ENCODE measurements at places on chromosomes 13 and 19. TPM values are rescaled to one million over a fixed set of nuclear protein-coding genes. Genes with fewer than 3 reads are reported as not detected.

The CEACAM8 gene
- not detected for total RNA-seq

DNA sequence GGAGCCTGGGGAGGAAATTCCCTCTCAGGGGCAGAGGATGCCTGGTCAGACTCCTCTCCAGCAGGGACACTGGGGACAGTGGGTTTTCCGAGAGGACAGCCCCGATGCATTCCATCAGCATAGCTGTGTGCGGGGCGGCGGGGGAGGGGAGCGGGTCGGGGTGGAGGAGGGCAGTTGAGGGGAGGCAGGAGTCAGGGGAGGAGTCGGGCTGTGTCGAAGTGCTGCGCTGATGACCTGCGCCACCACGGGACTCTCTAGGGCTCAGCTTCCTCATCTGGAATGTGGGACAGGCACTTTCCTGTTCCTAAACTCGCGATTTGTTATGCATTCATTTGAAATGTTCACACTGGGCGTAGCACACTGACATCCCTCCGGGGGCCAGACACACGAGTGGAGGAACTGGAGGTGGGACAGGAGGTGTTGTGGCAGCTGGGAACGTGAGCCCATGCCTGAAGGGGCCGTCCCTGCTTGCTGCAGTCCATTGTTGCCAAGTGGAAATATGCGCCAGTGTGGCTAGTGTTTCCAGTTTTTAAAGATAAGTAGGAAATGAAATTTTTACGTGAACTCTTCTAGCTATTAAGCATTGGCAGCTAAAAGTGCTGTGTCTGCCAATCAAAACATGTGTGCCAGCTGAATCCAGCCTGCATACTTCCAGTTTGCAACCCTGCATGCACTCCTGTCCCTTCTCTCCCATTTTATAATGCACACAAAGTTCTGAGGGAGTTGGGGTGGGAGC lies 43.3 kb downstream of the FLT1 start:
- no peak overlapping the region for H3K27ac ChIP-seq
- H3K27me3 ChIP-seq: no peaks in the 10 kb centered on the region
- H3K4me1 ChIP-seq: no peaks in the 10 kb centered on the region
- H3K4me3 ChIP-seq: no peak overlapping the region

- H3K4me3 ChIP-seq: peak overlapping the region; percentile 25
- no peaks in the 10 kb centered on the region for H3K27me3 ChIP-seq
- H3K27ac ChIP-seq: peak overlapping the region; percentile 77
- H3K4me1 ChIP-seq: peaks cover 7% of the 10 kb centered on the region
Observed at GRCh38 chr19:6273701-6274601, 5.8 kb downstream of the MLLT1 start.

- no peak overlapping the region for H3K27ac ChIP-seq
- H3K4me3 ChIP-seq: no peak overlapping the region
- no peaks in the 10 kb centered on the region for H3K27me3 ChIP-seq
- H3K36me3 ChIP-seq: no peaks in the 10 kb centered on the region
Observed at GRCh38 chr19:48274938-48275337, 5.1 kb downstream of the ZNF114 start.
